ENCODE measurements at places on chromosomes 2 and 18.

GRCh38 chr18:49185623-49186022 lies 234.9 kb upstream of the SMAD7 start:
- DNase-seq, result no peak

DNA sequence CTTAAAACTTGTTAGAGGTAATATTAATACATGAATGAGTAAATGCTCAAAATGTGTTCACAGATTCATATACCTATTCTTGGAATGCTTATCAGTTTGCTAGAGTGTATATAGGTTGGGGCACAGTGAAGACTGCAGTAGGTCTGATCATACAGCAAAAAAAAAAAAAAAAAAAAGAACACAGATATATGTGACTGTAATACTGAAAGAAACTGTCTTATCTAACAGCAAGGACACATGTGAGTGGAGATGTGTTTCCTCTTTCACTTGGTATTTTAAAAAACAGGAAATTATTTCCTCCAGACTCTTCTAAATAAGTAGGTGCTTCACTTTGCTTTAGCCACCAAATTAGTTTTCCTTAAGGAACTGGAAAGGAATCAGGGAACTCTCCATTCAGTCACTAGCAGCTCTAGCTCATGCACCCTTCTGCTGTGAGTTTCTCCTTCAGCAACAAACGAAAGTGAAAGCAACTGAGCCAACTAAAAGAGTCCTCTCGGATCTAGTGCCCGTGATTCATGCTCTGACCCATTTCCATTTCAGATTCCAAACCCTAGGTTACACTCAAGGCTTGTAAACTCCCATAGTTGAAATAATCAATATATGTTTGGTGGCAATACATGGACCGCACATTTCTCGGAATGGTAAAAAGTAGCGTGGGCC lies 98.5 kb downstream of the DSEL start:
- peak; percentile 9 for DNase-seq

DNA sequence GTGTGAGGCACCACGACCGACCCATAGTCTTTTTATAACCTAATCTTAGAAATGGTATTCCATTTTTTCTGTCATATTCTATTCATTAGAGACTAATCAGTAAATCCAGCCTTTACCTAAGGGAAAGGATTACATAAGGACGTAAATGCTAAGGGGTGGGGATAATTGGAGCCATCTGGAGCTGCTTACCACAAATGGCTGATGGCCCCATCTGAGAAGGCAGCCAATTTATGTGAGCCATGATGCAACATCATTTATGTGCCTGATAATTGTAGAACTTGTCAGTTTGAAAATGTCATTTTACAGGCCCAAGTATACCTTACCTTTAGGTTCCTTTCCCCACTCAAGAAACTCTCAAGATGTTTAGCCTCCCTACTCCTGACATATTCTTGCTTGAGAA lies 44.0 kb downstream of the ARHGEF33 start:
- no peak for DNase-seq

DNA sequence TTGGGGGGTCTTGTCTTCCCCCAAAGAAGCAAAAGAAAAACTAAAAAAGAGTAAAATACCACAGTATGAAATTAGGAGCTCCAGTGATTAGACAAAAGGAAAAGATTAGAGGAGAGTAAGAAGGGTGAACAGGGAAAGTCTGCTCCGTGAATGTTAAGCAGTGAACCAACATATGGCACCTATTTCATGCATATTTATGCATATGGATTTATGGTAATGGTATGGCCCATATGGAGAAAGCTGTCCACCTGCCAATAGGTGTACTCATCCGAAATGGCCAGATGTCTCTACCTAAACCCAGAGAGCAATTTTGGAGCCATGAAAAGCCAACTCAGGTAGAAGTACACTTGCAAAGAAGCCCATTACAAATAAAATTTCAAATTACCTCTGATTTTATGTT lies 404.0 kb upstream of the RAB6C start:
- DNase-seq, result no peak

DNA sequence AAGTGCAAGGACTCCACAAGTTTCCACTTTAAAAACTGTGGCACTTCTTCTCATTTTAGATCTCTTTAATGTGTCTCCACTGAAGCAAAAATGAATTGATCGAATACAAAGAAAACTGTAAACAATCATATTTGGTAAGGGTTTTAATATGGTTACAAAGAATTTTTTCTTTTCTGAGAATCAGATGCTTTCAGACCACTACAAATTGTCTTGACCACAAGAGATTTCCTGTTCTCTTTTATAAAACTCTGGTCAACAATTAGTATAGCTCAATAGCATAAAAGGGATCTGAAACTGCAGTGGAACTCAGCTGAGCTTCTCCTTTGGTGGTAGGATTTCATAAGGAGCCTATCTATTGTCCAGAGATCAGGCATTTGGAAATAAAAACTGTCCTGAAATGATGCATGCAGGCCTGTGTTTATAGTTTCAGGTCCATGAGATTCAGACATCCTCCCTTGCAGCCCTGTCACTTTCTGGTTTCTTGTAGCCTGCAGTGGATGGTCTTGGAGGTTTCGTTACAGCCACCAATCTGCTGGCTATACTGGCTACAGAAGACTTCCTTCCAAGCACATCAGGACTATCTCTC lies 120.0 kb downstream of the DOCK10 start:
- no peak for DNase-seq

- DNase-seq, result no peak
Measured at GRCh38 chr18:21660078-21660477, 44.5 kb downstream of the ABHD3 start.

DNA sequence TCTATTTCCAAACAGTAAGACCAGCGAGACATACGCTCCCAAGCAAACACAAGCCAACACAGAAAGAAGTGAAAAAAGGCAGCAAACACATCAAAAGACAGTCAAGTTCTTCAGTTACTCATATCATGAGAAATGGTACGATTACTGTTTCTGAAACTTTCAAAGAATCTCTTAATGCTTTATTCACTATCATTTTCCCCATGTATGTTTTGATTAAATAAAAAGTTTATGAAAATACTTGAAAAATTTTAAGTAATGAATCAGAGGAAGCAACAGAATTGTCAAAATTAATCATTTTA lies 114.9 kb downstream of the HDAC4 start:
- DNase-seq, result no peak

DNA sequence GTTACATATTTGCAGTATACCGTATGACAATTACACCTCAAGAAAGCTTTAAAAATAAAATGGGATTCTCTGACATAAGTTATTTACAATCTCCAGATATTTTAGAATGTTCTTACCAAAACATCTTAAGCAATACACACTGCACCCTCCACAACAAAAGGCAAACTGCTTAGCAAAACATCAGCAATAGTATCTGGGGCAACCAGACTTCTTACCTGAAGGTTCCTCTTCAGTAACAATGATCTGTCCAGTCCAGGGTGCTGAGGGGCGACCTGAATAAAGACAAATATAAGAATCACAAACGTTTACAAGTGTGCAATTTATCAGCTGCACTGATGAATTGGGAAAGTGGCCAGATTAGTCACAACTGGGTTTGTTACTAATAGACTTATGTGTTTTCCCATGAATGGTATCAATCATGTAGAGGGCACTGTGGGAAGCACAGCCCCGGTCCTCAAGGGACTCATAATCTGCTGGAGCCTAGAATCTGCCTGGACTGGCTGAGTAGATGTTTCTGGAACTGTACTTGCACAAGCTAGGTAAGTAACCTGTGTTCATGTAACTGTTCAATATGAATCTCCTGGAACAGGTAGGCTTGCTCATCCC lies 70.7 kb downstream of the MYOM1 start:
- peak; percentile 17 for DNase-seq

Data from SW480 (cell line).